Right ventricle myocardium superior (tissue), 1 donor: ENCODE measurements at places on chromosomes 6 and 20. TPM values are rescaled to one million over a fixed set of nuclear protein-coding genes. Genes with fewer than 3 reads are reported as not detected.

DNA sequence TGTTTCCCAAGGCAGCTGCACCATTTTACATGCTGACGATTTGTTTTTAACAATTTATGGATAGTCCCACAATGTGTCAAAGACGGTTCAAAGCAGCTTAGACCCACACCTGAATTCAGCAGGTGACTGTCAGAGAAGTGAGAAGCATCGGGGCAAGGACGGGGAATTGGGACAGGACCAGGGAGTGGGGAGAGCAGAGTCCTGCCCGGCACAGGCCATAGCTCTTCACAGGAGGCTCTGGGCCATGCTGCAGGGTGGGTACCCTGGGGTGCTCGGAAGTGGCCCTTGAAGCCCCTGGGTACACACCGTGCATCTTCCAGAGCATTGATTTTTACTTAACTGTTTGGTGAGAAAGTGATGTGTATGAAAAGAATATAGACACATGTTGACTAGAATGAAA lies 33.2 kb upstream of the PHACTR3 start:
- no peak for DNase-seq

DNA sequence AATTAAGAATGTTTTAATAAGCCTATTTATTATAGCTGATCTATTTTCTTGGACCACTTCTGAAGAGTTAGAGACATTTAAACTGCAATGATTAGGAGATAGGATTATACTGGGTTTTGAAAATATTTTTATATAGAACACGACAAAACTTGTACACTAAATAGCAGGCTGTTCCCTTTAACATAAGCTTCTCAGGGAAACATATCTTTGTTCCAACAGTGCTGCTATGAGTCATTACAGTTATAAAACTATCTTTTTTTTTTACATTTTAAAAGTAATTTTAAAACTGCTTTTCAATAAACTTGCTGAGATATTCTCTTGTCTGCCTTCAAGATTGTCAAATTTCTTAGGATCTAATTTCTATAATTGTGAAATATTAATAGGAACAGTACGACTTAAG lies 389.1 kb downstream of the ARHGAP18 start:
- DNase-seq = no peak

GRCh38 chr20:34642009-34642408 lies 34.9 kb downstream of the PIGU start:
- DNase-seq = no peak

DEF6 gene
- 0.97 TPM for total RNA-seq

DEFB132 gene
- total RNA-seq = not detected

MMUT gene
- 33.9 TPM for total RNA-seq
